ENCODE measurements at places on chromosomes 1 and 21. TPM values are rescaled to one million over a fixed set of nuclear protein-coding genes. Genes with fewer than 3 reads are reported as not detected.

GRCh38 chr1:23720256-23720995, 22.8 kb upstream of the ELOA start:
- DNase-seq, result no peak

GRCh38 chr1:203173011-203173555, 2.5 kb downstream of the MYBPH start:
- DNase-seq, result no peak

DNA sequence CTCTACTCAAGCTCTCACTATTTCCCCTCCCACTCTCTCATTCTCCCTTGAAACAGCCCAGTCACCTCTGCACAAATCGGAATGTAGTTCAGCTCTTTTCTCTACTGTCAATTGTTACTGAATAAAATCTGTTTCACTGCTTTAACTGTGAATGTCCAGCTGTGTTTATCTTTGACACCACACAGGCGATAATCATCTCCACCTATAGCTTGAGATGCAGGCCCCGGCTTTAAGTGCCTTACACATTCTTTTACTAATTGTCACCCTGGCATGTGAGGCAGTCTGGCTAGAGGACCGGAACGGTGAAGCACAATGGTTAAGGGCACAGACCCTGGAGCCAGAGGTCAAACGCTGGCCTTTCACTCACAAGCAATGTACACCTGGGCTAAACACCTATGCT, 122.8 kb upstream of the C8B start:
- no peak for DNase-seq

- DNase-seq, result no peak
These were observed 12.8 kb downstream of the ETNK2 start for GRCh38 chr1:204139088-204139487.

DNA sequence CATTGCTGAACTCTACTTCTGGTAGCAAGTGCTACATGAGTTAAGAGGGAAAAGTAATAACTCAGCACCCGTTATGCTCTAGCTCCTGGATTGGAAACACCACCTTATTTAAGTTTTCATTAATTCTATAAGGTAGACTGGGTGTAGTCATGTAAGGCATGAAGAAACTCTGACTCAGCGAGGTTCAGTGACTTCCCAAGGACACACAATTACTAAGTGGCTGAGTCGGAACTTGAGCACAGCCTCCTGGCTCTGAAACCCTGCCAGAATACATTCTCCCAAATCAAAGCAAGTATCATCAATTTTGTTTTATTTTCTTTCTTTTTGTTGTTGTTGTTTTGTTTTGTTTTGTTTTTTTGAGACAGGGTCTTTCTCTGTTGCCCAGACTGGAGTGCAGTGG, 29.1 kb upstream of the SCCPDH start:
- DNase-seq, result no peak

GRCh38 chr1:151106894-151107293, 36.3 kb downstream of the GABPB2 start:
- no peak for DNase-seq

RCSD1 gene
- 273 TPM for polyA plus RNA-seq

SYF2 gene
- polyA plus RNA-seq, result 88.6 TPM
